ENCODE measurements at places on chromosomes 5 and 9. TPM values are rescaled to one million over a fixed set of nuclear protein-coding genes. Genes with fewer than 3 reads are reported as not detected.

Gene DCAF10
- 12.7 TPM for total RNA-seq

Gene CAVIN4
- total RNA-seq: 0.13 TPM

Gene DEPDC1B
- 35.7 TPM for total RNA-seq

Gene CDC25C
- total RNA-seq: 9.2 TPM

Gene SPINK5
- not detected for total RNA-seq

Gene MAMDC4
- total RNA-seq: 4.3 TPM

Gene GABRA6
- not detected for total RNA-seq

Gene SLC35D2
- total RNA-seq: 6.1 TPM

Gene PTPN3
- total RNA-seq: 0.24 TPM

Gene PCDHB4
- not detected for total RNA-seq

Gene IFNA2
- not detected for total RNA-seq

Gene HAVCR2
- total RNA-seq: 5.2 TPM

Gene PTPRD
- 0.05 TPM for total RNA-seq

Gene RAB14
- 46.7 TPM for total RNA-seq

Gene DOK3
- 107 TPM for total RNA-seq

Gene CLIC3
- total RNA-seq: not detected

Gene MGAT4B
- 66.2 TPM for total RNA-seq

Gene SLC28A3
- total RNA-seq: 0.13 TPM

Gene ENC1
- total RNA-seq: 53.5 TPM

Gene SOX30
- 0.11 TPM for total RNA-seq

Gene MYMK
- not detected for total RNA-seq

Gene FOXD4
- not detected for total RNA-seq

Gene KIF27
- total RNA-seq: 2.2 TPM

Gene AK8
- not detected for total RNA-seq

Gene CDH6
- not detected for total RNA-seq

Gene P4HA2
- 7.9 TPM for total RNA-seq

Gene ARHGEF37
- total RNA-seq: 1.2 TPM

Gene GFPT2
- 0.33 TPM for total RNA-seq

Gene ST8SIA4
- 29.4 TPM for total RNA-seq

Gene C5orf34
- 6.1 TPM for total RNA-seq

Gene ZBED3
- 16.9 TPM for total RNA-seq

Gene CD14
- 0.21 TPM for total RNA-seq

Gene SH3GL2
- total RNA-seq: not detected

Gene FBP1
- not detected for total RNA-seq

Gene ADAMTSL2
- total RNA-seq: not detected

Gene PNPLA7
- total RNA-seq: 0.43 TPM

Gene DMGDH
- total RNA-seq: not detected

Gene ENTPD8
- total RNA-seq: not detected

Gene SNX18
- total RNA-seq: 1.2 TPM

Gene SYNPO
- total RNA-seq: 21.8 TPM

Gene SLCO6A1
- total RNA-seq: not detected

Gene CEL
- total RNA-seq: 4.1 TPM

Gene PKN3
- total RNA-seq: 7.6 TPM

Gene QRFP
- total RNA-seq: not detected

Gene KIAA0825
- total RNA-seq: 1.3 TPM

Gene SLC6A19
- total RNA-seq: not detected

Gene TMEM174
- not detected for total RNA-seq

Gene TNFSF15
- total RNA-seq: not detected

Gene ZCCHC9
- 27.4 TPM for total RNA-seq

Gene SLC4A9
- total RNA-seq: 0.05 TPM

Gene FOXD4L3
- 0.11 TPM for total RNA-seq

Gene IFNK
- not detected for total RNA-seq

Gene FOXE1
- total RNA-seq: not detected

Gene RGS7BP
- not detected for total RNA-seq

Gene IFNB1
- not detected for total RNA-seq

Gene IL17B
- total RNA-seq: not detected
